ENCODE measurements at places on chromosomes 2 and 18.

DNA sequence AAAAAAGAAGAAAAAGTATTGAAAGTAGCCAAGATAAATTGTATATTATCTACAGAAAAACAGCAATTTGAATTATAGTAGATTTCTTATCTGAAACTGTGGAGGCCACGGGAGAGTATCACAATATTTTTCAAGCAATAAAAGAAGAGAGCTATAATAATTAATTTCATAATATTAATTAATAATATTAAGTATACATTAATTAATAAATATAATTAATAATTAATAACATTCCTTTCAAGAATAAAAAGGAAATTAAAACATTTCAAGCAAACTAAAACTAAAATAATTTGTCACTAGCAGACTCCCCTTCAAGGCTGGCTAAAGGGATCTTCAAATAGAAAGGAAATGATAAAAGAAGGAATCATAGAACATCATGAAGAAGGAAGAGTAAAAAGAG is 372.7 kb upstream of the KYNU start:
- no peak for DNase-seq

DNA sequence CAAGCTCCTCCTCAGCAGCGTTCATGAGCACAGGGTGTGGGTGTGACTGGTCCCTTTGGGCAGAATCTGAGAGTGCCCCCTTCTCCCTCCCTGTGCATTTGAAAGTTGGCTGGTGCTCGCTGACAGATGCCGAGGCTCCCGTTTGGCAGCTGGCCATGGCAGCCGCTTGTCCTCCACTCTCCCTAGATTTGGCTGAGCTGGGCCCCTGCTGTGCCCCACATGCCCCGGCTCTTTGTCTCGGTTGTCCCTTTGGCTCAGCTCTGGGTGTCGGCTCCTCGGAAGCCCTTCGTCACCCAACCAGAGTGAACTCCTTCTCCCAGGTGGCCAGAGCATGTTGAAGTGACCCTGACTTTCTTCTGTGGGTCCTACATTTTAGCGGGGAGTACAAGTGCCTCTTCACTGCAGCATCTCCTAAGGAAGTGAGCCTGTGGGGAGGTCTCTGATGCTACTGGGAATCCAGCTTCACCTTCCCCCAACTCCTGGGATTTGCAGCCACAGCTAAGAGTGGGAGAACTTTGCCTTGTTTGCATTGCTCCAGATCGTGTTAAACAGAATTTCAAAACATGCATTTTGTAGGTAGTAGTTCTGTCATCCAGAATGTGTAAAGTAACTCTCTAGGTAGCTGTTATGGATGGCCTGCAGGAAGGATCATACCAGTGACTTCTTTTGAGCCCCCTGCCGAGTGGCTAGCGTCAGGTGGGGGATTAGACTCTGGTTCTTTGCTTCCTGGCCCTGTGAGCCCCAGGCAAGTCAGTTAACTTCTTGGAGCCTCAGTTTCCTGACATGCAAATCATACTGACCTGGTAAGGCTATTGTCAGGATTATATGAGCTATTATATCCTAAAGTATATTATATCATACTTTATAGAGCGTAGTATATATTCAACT is 24.2 kb downstream of the HPCAL1 start:
- DNase-seq, result no peak

DNA sequence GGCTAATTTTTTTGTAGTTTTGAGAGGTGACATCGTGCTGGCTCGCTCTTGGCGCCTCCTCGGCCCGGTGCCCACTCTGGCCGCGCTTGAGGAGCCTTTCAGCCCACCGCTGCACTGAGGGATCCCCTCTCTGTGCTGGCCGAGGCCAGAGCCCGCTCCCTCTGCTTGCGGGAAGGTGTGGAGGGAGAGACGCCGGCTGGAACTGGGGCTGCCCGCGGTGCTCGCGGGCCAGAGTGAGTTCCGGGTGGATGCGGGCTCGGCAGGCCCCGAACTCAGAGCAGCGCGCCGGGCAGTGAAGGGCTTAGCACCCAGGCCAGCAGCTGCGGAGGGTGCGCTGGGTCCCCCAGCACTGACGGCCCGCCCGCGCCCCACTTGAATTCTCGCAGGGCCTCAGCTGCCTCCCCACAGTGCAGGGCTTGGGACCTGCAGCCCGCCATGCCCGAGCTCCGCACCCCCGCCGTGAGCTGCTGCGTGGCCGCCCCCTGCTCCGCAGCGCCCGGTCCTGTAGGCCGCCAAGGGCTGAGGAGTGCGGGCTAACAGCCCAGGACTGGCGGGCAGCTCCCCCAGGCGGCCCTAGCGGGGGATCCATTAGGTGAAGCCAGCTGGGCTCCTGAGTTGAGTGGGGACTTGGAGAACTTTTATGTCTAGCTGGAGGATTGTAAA is 113.2 kb upstream of the ZSWIM2 start:
- no peak for DNase-seq

- no peak for DNase-seq
Measured at GRCh38 chr2:180555391-180555965, 424.9 kb upstream of the UBE2E3 start.

DNA sequence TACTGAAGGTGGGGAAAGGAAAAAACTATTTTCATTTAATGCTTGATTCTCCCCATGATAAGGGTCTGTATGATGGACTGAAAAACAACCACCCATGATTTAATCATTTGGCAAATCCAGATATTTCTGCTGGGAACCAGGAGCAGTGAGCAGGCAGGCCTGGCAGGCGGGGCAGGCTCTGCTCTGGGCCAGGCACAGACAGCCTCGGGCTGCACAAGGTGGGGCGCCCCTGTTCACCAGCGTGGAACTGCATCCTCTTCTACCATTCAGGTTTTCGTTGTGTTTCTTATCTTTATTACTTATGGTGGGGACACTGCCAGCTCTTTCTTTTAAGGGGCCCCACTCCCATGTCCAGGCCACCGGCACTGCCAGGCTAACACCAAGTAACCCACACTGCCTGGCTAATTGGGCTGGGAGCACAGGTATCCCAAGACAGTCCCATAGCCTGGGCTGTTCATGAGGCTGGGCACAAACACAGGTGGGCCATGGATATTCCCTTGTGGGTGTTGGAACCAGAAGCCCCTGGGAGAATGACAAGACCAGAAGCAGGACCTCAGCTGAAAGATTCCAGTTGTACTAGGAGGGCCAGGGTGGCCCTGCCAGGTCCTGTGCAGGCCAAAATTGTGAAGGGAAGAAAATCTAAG is 57.1 kb upstream of the RALBP1 start:
- no peak for DNase-seq

DNA sequence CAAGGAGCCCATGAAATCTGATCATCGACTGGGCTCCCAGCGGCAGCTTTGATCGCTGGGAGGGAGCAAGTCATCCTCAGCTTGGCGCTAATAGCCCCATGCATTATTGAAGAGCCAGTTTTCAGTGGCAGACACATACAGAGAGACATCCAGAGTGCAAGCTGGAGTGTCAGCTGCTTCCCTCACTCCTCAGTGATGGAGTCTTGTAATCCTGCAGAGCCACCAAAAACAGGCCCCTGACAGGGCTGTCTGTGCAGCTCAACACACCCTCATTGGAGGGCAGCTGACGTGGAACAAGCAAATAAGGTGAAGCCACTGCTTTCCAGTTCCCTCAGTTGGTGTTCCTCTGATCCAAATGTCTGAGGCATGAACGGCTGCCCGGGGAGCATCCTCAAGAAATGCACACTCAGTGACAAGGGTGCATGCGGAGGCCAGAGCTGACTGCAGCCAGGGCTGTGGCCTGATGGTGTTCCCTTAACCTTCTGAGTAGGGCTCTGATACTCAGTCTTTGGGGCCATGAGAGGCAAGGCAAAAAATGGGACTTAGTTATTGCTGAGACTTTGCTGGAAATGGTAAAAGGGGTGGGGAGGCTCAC is 97.4 kb downstream of the RHOB start:
- no peak for DNase-seq

GRCh38 chr2:219124381-219125110 is 36.1 kb downstream of the NHEJ1 start:
- DNase-seq, result peak; percentile 16

DNA sequence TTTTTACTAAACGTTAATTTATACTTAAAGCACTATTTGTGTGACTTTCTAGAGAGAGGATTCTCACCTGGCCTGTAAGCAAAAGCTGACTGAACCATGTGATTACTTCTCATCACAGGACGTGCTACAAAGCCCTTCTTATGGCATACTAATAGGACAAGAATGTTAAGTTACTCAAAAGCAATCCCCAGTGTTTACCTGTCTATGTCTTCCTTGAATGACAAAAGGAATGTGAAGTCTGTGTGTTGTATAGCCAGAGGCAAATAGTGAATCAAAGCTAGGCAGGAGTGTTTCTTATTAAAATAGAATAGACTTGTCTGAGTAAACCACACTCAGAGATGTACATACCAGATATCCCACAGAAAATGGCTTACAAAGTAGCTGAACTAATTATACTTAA is 1465.5 kb downstream of the SUCLG1 start:
- DNase-seq, result no peak

DNA sequence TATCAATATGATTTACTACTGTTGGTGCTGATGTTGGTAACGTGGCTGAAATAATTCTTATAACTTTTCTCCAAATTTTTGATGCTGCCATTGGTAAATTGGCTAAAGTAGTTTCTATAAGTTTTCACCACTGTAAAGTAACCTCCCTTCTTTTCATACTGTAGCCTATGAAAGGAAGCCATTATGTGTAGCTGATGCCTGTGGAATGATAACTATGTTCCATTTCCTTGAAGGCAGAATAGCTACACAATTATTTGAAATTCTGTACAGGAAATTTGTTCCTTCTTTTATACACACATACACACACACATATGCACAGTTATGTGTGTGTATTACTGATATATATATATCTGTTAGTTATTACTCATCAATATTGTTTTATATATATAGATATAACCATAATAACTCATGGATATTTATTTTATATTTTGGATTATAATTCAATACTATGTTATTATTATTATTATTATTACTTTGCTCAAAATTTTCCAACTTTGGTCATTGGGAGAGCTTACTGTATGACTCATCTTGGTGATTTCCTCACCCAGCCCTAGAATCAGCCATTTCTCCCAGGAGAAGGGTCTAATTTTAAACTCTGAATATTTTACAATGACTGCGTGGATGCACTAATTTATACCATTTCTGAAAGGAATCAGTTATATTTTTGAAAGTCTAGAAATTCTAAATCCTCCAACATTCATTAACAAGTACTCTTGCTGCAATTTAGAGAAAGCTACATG is 1677.7 kb downstream of the SUCLG1 start:
- DNase-seq, result no peak

DNA sequence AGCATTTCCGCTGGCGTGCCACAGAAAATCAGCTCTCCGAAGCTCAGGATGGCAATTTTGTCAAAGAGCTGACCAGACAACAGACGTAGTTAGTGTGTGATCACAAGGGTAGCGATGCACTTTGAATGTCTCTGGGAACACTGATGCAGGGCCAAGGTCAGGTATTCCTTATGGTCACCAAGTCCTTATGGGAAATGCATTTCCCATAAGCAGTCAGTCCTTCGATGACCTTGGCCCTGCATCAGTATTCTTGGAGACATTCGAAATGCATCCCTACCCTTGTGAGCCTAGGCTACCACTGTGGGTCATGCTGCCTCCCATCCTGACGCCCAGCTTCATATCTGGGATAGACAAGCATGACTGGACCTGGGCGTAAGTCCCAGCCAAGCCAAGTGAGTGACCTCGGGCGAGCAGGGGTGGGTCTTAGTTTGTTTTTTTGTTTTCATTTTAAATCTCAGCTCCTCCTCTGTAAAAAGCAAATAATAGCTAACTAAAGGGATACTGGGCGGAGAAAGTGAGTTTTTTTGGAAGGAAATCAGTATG is 13.6 kb downstream of the ABCG5 start:
- DNase-seq, result no peak

GRCh38 chr2:234459401-234460009 is 37.4 kb downstream of the ARL4C start:
- DNase-seq, result peak; percentile 31

Measured in activated gamma-delta T cell treated with Interleukin-2 at 50 U/mL for 16 hours (primary cell).